ENCODE measurements at places on chromosomes 2 and 18. TPM values are rescaled to one million over a fixed set of nuclear protein-coding genes. Genes with fewer than 3 reads are reported as not detected.

ALPP gene
- total RNA-seq, result not detected

SKOR2 gene
- total RNA-seq, result not detected

TRABD2A gene
- 138 TPM for total RNA-seq

DNA sequence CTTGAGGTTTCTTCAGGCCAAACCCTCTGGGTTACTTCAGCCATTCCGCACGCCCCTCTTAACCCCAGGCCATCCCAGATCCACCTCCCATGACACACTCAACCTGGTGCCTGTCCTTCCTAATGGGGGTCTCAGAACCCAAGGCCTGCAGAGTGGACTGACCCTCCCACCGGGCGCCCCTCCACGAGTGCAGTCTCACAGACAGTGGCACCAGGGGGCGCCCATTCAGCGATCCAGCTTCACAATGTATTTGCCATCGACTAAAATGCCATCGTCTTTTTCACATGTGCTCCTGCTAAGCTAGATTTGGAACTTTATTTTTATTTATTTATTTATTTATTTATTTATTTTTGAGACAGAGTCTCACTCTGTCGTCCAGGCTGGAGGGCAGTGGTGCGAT is 38.5 kb downstream of the INPP5D start:
- peak; percentile 28 for DNase-seq
